ENCODE measurements at places on chromosomes 12 and 14.

GRCh38 chr12:132646850-132647249, 28.3 kb downstream of the P2RX2 start:
- no peak for DNase-seq

GRCh38 chr14:96177766-96178375, 26.8 kb upstream of the BDKRB2 start:
- DNase-seq: peak; percentile 4

- DNase-seq: no peak
These were observed 397.7 kb upstream of the DDHD1 start for GRCh38 chr14:53550776-53551175.

DNA sequence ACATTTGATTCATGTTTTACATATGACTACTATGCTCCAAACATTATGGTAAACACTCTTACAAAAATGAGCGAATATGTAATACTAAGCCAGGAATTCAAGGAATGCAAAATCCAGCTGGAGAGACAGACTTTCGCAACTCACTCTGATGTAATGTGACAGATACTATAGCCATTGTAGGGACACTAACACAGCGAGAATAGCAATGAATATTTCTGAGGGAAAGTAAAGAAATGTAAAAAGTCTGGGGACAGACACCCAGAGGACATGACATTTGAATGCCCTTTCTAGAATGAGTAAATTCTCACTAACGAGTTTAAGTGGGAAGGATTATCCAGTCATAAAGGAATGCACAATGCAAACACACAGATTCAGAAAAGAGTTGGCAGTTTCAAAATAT, 121.9 kb downstream of the PIK3C2G start:
- DNase-seq: no peak

- no peak for DNase-seq
These were observed 175.8 kb downstream of the FOXN3 start for GRCh38 chr14:89241257-89241656.
